Ovary (tissue), 10 donors: ENCODE measurements at places on chromosomes 5 and 9.

GRCh38 chr5:172178991-172179989 lies 8.7 kb downstream of the STK10 start:
- DNase-seq: no peak

DNA sequence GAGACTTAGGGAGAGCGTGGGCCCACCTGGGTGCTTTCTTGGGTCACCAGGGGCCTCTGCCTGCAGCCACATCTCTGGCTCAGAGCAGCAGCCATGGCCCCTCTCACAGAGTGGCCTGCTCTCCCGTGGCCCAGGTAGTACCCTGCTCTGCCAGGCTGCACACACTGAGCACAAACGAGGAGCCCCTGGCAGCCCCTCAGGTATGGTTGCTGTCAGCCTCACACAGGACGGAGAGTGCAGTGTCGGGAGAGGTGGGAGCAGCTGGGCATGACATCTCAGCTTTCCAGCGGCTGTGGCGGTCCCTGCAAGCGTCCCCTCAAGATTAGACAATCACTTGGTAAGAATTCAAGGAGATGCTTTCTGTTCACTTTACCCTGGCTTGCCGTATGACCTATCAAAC lies 137.0 kb upstream of the IRX4 start:
- DNase-seq: no peak

GRCh38 chr5:121516997-121517396 lies 334.7 kb upstream of the FTMT start:
- DNase-seq: no peak

- no peak for DNase-seq
Measured at GRCh38 chr5:175444905-175445456, 999 bp upstream of the DRD1 start.

DNA sequence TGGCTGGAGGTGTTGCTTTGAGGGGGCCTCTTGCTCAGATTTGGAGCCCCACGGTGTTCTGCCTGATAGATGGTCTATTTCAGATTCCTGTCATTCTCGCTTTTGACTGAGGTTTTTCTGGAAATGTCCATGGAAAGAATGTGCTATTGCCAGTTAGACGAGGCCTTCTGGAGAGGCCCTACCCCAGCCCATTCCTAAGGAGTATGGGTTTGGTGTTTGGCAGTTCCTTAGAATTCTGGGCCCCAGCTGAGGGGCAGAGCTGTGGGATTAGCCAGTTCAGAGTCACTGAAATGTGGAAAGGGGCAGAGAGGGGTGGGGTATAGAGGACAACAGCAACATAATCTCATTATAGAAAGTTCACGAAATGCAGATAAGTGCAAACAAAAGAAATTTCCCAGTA lies 50.5 kb downstream of the GALNT10 start:
- no peak for DNase-seq

DNA sequence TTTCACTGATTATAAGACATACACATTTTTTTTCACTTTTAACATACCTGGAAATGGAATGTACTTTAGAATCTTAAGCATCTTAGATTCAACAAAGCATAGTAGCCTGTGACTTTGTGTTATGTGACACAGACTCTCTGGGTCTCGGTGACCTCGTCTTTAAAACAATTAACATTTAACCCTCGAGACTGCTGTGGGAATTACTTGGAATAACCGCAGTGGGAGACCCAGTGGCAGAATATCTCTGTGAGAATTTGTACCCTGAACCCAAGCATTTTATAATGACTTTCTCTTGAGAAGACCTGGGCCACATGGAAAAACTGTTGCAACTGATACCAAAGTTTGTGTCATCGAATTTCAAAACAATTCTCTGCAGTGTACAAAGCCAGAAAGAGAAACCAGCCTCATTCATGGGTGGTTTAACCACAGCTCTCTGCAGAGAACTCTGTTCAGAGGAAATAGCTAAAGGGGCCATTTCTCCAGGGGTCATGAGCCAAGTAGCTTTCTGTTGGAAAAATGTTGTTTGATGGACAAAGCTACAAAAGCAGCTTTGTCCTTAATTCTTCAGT lies 10.0 kb upstream of the RETREG1 start:
- DNase-seq: no peak

DNA sequence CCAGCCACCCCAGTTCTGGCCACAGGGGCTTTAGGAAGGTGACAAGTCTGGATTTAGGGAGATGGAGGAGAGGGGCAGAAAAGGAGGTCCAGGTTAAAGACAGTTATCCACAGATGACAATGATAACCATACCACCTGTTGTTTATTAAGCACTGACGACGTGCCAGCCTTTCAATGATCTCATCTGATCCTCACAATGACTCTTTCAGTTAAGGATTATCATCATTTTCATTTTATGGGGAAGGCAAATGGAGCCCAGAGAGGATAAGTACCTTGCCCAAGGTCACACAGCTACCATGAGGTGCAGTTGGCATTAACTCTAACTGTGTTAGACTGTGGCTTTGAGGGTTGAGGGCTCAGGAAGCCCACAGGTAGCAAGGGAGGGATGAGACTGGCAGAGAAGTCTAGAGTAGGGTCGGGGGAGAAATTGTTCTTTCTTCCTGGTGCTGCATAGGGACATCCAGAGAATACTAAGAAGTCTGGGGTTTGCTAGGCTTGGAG lies 21.5 kb upstream of the JADE2 start:
- DNase-seq: no peak

DNA sequence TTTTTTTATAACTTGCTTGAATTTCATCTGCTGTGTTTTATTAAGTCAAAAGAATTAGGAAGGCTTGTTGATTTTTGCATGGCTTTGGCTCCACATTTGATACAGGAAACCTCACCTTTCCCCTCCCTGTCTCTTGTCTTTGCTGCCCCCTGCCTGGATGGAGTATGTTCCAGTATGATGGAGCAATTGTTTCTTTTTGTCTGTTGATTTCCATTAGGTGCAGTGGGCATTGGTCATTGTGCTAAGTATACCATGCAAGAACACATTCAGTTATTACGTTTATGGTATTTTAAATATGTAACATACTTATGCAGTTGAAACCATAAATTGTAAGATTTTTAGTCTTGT lies 19.6 kb downstream of the TJP2 start:
- DNase-seq: no peak
